Stimulated activated CD4-positive, alpha-beta T cell treated with anti-CD3 and anti-CD28 coated beads, Interleukin-2, amount 100 ng/mL, for 48 hours (primary cell): ENCODE measurements at places on chromosomes 7 and 10.

DNA sequence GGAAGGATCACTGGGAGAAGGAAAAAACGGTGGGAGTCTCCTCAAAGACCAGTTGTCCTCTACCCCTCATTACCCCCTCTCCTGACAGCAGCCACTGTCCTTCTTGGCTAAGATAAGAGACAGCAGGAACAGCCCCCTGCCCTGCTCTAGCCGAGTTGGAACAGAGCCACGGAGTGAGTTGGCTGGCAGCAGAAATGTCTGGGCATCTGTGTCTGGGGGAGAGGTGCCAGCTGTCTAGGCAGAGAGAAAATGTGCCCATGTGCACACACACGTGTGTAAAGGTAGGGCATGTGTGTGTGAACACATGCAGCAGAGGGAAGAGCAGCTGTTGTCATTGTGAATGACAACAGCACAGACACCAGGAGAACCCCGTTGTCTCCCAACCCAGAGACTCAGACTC, 9.4 kb upstream of the HILPDA start:
- DNase-seq = no peak

- DNase-seq = no peak
Measured at GRCh38 chr7:12373580-12374263, 29.9 kb downstream of the VWDE start.

- DNase-seq = no peak
Measured at GRCh38 chr7:77326131-77326530, 90.0 kb downstream of the GSAP start.

GRCh38 chr7:126937171-126937570, 315.6 kb downstream of the GRM8 start:
- no peak for DNase-seq

- DNase-seq = no peak
Measured at GRCh38 chr10:69570050-69570816, 3.0 kb downstream of the NEUROG3 start.

- no peak for DNase-seq
Measured at GRCh38 chr10:130218181-130218641, 82.0 kb downstream of the GLRX3 start.

- no peak for DNase-seq
Measured at GRCh38 chr10:131205556-131205955, 106.0 kb downstream of the TCERG1L start.

GRCh38 chr10:100562008-100562672, 26.4 kb downstream of the HIF1AN start:
- peak; percentile 69 for DNase-seq

GRCh38 chr10:52121688-52122087, 192.4 kb upstream of the DKK1 start:
- no peak for DNase-seq

DNA sequence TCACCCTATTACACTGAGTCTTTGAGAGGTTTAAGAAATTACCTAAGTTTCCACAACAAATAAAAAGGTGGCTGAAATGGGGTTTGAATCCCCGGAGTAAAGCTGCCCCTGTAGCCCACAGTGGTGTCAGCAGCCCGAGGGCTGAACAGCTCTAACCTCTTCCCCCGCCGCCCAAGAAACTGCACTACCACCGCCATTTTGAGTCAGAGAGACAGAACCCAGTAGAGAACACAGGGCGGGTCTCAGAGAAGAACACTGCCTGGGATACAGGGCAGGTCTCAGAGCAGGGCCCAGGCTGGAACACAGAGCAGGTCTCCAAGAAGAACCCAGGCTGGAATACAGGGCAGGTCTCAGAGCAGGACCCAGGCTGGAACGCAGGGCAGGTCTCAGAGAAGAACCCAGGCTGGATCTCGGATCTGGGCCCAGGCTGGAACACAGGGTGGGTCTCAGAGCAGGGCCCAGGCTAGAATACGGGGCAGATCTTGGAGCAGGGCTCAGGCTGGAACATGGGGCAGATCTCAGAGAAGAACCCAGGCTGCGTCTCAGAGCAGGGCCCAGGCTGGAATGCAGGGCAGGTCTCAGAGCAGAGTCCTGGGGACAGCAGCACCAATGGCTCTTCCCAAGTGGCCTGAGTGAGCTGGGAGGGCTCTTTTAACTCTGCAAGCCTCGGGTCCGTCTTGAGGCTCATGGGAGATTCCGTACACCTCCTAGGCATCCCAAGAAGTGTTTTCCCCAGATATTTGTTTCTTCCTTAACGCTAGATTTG, 85.9 kb upstream of the LANCL2 start:
- no peak for DNase-seq

DNA sequence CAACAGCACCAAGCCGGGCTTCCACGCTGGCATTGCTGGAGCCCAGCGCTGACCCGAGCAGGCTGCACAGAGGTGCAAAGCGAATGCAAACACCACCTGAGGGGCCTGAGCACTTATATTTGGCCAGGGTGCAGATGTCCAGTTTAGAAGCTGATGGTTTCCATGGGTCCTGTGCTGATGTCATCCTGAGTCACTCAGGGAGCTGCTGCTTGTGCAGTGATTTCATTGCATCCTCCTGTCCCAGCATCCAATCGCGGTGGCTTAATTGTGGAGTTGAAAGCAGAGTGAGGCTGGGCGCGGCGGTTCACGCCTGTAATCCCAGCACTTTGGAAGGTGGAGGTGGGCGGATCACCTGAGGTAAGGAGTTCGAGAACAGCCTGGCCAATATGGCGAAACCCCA, 410.2 kb upstream of the KLF6 start:
- DNase-seq = no peak
